ENCODE measurements at places on chromosomes 12 and 14. TPM values are rescaled to one million over a fixed set of nuclear protein-coding genes. Genes with fewer than 3 reads are reported as not detected.

DNA sequence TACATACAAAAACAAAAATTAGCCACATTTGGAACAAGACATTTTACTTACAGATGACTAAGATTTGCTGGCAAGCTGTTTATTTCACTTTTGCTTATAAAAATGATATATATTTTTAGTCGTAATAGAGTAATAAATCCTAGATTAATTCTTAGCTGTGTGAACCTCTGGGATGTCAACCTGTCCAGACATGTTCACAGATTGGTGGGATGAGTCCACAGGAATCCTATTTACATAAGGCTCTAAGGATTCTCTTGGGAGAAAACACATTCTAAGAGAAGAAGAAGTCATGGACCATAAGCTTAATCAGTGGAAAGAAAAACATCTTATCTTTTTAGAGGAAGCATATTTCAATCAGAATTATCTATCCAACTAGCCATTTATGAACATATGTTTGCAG lies 797.4 kb downstream of the C12orf50 start:
- no peak for ATAC-seq

- ATAC-seq, result no peak
Observed at GRCh38 chr12:87678453-87678852, 350.7 kb downstream of the C12orf50 start.

GRCh38 chr14:74645756-74646470 lies 33.9 kb upstream of the LTBP2 start:
- no peak for ATAC-seq

GRCh38 chr12:104154806-104155205 lies 16.8 kb upstream of the NFYB start:
- ATAC-seq, result no peak

DNA sequence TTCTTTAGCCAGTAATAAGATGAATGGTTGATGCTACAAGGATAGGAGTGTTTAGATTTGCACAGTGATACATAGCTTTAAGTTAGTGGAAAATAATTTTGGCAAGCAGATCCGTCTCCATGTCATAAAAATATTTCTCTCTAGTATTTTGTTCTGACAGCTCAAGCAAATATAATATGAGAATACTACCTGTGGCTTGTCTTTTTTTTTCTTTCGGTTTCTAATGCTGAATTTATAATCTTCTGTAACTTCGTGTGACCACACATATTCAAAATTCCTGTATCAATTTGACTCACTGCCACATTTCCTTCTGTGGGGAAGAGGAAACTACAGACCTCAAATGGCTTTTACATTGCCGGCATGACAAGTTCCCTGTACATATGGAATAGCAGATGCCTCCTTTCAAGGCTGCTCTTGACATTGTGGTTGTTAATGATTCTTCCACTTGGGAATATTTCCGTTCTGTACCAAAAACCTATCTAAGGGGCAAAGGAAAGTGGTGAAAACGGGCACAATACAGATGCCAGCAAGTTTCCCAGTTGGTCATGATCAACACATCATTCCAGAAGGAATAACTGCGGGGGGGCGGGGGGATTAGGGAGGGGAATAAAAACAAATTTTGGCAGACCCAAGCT lies 103.6 kb upstream of the CCDC91 start:
- no peak for ATAC-seq

- ATAC-seq, result no peak
Observed at GRCh38 chr14:42665083-42665482, 1058.4 kb downstream of the LRFN5 start.

DNA sequence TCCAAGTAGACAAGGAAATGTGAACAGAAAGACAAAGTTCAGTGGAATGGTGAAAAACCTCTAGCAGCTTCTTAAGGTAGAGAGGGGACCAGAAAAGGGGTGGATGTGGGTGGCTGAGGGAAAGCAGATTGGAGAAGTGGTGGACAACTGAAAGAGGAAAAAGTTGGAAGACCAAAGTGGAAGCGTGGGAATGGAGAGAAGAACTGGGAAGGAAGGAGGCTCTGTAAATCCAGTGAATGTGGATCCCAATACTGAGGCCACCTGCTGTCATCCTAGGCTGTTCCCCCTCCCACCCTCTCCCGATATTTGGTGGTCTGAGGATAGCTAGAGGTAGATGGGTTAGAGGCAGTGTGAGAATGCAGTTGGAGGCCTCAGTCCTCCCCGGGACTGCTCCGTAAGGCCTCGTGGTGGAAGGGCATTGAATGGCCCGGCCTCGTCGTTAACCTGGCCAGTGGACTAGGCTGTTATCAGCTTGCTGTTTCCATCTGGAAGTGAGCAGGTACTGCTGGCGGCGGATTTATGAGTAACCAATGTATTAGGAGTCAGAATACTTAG lies 822 bp upstream of the POU6F1 start:
- no peak for ATAC-seq

GRCh38 chr12:31962076-31962475 lies 2.9 kb downstream of the RESF1 start:
- no peak for ATAC-seq

The RND1 gene
- 1.1 TPM for total RNA-seq

The TESPA1 gene
- total RNA-seq, result 0.26 TPM

The TM9SF1 gene
- total RNA-seq, result 25.6 TPM

The SYNDIG1L gene
- 0.71 TPM for total RNA-seq
